ENCODE measurements at places on chromosomes 1 and 21. TPM values are rescaled to one million over a fixed set of nuclear protein-coding genes. Genes with fewer than 3 reads are reported as not detected.
A peak's percentile ranks its signal among the peaks of the same experiment; 100 is the strongest.

The C1orf21 gene
- polyA plus RNA-seq, result 109 TPM

The ZNF593 gene
- 114 TPM for polyA plus RNA-seq

The RHBDL2 gene
- polyA plus RNA-seq, result 9.6 TPM

The TFAP2E gene
- polyA plus RNA-seq, result not detected

The ZBTB18 gene
- 7.4 TPM for polyA plus RNA-seq

The HSD3B1 gene
- not detected for polyA plus RNA-seq

The PLA2G2C gene
- polyA plus RNA-seq, result 0.09 TPM

The ZNF684 gene
- polyA plus RNA-seq, result 4.9 TPM

DNA sequence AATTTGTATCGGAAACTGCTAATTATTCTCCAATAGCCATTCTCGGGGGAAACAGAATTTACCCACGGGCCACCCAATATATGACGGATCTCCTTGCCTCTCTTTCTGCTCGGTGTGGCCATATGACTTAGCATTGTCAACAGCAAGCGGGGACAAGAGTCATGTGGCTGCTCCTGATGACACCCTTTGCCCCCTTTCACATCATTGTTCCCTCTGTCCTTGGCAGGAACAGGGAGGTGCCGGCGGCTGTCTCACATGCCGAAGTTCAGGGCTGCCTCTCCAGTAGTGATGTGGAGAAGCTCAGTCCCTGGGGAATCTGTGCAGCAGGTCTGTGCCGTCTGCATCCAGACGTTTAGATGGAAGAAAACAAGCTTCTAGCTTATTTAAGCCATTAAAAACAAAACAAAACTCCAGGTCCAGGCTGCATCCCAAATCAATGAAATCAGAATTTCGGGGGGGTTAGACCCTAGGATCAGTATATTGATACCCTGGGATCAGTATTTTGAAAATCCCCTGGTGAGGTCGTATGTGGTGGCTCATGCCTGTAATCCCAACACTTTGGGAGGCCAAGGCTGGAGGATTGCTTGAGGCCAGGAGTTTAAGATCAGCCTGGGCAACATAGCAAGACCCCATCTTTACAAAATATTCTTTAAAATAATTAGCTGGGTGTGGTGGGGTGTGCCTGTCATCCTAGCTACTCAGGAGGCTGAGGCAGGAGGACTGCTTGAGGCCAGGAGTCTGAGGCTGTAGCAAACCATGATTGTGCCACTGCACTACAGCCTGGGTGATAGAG, 10.8 kb downstream of the MYOM3 start:
- no peaks in the 10 kb centered on the region for H3K36me3 ChIP-seq
- H3K27ac ChIP-seq, result no peak overlapping the region
- no peaks in the 10 kb centered on the region for H3K27me3 ChIP-seq

DNA sequence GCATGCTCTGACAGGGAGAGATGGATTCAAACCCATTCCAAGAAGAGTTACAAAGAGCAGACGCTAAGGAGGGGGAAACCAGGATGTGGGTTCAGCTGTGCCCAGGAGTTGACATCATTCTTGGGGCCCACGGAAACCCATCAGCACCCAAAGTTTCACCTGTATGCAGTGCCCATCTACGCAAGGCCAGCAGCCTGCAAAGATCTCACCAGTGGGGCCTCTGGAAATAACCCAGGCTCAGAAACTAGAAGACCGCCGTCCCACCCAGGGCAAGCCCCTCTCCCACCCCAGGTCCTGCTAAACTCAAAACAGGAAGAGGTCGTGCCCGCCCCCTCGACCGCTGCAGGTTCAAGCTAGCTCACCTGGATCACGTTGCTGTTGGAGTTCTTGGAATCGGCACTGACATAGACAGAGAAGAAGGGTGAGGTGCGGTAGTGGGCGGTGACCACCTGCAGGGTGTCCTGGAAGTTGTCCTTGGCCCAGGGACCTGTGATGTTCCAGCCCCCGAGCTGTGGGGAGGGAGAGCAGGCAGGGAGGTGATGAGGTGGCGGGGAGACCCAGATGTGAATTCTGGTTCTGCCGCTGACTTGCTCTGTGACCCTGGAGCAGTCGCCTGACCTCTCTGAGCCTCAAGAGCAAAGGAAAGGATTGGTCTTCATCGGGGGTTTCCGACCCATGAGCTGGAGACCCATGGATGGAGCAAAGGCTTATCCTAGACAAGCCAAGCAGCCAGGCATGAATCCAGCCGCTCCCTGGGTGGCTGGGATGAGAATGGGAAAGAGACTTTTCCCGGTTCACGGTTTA, 31.7 kb downstream of the ECE1 start:
- no peak overlapping the region for H3K27ac ChIP-seq
- H3K27me3 ChIP-seq, result no peaks in the 10 kb centered on the region
- no peak overlapping the region for H3K4me3 ChIP-seq
- H3K36me3 ChIP-seq, result peaks cover 74% of the 10 kb centered on the region
- H3K4me1 ChIP-seq, result peaks cover 44% of the 10 kb centered on the region

GRCh38 chr1:234692966-234693580, 83.1 kb upstream of the IRF2BP2 start:
- DNase-seq, result no peak
- no peaks in the 10 kb centered on the region for H3K4me1 ChIP-seq
- no peaks in the 10 kb centered on the region for H3K27me3 ChIP-seq
- H3K4me3 ChIP-seq, result no peak overlapping the region
- H3K27ac ChIP-seq, result no peak overlapping the region

- no peak overlapping the region for H3K4me3 ChIP-seq
- no peaks in the 10 kb centered on the region for H3K36me3 ChIP-seq
- H3K27me3 ChIP-seq, result no peaks in the 10 kb centered on the region
Observed at GRCh38 chr1:241331328-241332036, 25.5 kb downstream of the RGS7 start.

DNA sequence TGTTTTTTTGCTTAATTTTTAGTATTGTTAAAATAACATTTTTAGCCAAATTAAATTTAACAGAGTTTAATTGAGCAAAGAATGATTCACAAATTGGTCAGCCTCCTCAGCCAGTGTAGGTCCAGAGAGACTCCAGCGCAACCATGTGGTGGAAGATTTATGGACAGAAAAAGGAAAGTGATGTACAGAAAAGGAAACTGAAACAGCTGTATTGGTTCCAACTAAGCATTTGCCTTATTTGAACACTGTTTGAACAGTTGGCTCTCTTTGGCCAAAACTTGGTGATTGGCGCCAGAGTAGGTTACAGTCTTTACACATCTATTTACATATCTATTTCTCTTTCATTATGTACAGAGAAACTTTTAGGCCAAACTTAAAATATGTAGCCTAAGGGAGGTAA, 19.4 kb downstream of the RPS6KC1 start:
- no peaks in the 10 kb centered on the region for H3K36me3 ChIP-seq
- DNase-seq, result no peak
- H3K4me1 ChIP-seq, result no peaks in the 10 kb centered on the region
- no peak overlapping the region for H3K4me3 ChIP-seq
- H3K27me3 ChIP-seq, result no peaks in the 10 kb centered on the region

- DNase-seq, result peak; percentile 65
- H3K36me3 ChIP-seq, result no peaks in the 10 kb centered on the region
- H3K4me1 ChIP-seq, result peaks cover 100% of the 10 kb centered on the region
Observed at GRCh38 chr1:21921100-21921875, 15.8 kb downstream of the HSPG2 start.

DNA sequence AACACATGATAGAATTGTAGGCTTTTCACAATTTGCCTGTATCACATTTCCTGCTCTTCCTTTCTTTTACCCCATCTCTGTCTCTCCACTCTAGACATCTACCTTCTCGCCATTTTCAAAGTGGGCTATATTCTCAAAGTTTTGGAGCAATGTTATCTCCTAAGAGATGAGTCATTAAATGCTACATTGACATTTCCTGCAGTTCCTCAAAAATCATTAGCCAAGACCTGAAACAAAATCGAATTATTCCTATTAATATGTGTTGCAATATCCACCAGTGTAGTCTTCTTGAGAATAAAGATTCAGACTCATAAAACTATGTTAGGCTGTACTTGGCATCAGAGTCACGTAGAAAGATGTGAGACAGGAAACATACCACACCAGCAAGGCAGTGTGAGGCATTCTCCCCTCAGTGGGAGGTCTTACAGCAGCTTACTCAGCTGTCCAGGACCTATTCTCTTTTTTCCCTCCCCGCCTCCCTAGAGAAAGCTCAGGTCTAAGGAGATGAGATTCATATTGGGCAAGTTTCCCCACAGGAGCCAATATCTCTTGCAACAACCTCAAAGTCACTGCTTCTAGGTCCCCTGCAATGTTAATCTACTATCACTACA, 38.8 kb downstream of the FRRS1 start:
- H3K4me1 ChIP-seq, result no peaks in the 10 kb centered on the region
- no peak overlapping the region for H3K4me3 ChIP-seq
- H3K27me3 ChIP-seq, result no peaks in the 10 kb centered on the region
- no peak for DNase-seq

DNA sequence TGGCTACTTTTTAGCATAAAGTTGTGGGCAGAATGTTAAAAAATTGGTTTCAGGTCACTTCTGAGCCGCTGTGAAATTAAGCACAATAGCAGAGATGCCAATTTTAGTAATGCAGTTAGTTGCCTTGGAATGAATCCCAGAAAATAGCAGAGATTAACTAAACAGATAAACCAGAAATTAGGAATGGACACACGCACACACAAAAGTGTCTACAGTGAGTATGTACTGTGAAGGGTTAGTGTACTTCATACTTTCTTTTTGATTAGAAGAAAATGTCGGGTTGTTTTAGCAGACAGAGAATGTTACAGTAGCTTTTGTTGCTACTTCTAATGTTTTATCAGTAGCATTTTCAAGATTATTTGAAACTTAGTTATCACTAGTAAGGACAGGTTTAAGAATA, 106.7 kb downstream of the LEPR start:
- H3K4me1 ChIP-seq, result peaks cover 11% of the 10 kb centered on the region
- peak overlapping the region; percentile 1 for H3K4me3 ChIP-seq
- no peaks in the 10 kb centered on the region for H3K36me3 ChIP-seq
- H3K27me3 ChIP-seq, result peaks cover 15% of the 10 kb centered on the region

- H3K27ac ChIP-seq, result no peak overlapping the region
- no peaks in the 10 kb centered on the region for H3K27me3 ChIP-seq
- no peaks in the 10 kb centered on the region for H3K36me3 ChIP-seq
- DNase-seq, result no peak
Observed at GRCh38 chr1:76021846-76022245, 52.7 kb upstream of the ST6GALNAC3 start.

GRCh38 chr21:43864313-43864961, 586 bp upstream of the AGPAT3 start:
- peak overlapping the region; percentile 95 for H3K27ac ChIP-seq
- H3K4me3 ChIP-seq, result peak overlapping the region; percentile 96
- H3K36me3 ChIP-seq, result no peaks in the 10 kb centered on the region
- H3K4me1 ChIP-seq, result peaks cover 48% of the 10 kb centered on the region
- peak; percentile 70 for DNase-seq
- no peaks in the 10 kb centered on the region for H3K27me3 ChIP-seq

DNA sequence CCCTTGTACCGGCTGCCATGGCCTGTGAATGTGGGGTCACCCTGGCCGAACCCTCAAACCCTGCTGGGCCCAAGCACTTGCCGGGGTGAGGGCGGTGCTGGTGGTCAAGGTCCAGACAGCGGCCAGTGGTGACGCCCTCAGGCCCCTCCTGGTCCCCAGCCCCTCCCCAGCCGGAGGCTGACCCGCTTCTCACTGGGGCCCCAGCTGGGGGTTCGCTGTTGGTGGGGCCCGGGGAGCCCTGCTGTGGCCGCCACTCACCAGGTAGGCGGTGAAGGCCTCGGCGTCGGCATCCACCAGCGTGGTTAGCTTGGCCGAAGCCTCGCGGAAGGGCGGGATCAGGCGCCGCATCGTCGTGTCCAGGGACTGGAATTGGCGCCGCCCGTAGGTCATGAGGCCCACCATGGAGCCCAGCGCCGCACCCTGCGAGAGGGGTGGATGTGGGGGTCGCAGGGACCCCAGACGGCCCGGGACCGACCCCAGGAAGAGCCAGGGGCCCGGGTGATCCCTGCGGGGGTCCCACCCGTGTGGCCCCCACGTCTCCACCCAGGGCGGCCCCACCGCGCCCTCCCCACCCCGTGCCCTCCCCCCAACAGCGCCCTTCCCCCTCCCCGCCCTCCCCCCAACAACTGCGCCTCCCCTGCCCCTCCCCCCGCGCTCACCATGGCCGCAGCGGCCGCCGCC, 10.1 kb downstream of the FTCD start:
- H3K4me1 ChIP-seq, result no peaks in the 10 kb centered on the region
- no peak overlapping the region for H3K27ac ChIP-seq
- peak; percentile 66 for DNase-seq

DNA sequence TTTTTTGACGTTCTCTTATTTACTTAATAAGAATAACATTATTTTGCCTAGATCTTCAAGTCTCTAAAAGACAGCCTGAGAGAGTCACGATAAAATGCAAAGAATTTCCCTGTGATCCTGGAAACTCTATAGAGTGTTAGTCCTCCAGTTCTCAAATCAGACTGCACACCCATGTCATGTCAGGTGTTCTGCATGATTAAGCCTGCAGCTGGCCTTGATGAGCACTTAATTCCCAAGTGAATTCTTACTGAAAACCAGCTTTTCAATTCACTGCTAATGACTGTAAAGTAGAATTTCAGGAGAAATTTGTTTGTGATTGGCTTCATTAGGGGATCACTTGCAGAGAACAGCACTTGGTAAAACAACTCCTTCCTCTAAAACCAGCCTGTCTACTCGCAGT, 41.9 kb downstream of the CHML start:
- H3K27ac ChIP-seq, result no peak overlapping the region
- no peaks in the 10 kb centered on the region for H3K27me3 ChIP-seq
- H3K4me3 ChIP-seq, result no peak overlapping the region
- no peak for DNase-seq
- H3K4me1 ChIP-seq, result no peaks in the 10 kb centered on the region

DNA sequence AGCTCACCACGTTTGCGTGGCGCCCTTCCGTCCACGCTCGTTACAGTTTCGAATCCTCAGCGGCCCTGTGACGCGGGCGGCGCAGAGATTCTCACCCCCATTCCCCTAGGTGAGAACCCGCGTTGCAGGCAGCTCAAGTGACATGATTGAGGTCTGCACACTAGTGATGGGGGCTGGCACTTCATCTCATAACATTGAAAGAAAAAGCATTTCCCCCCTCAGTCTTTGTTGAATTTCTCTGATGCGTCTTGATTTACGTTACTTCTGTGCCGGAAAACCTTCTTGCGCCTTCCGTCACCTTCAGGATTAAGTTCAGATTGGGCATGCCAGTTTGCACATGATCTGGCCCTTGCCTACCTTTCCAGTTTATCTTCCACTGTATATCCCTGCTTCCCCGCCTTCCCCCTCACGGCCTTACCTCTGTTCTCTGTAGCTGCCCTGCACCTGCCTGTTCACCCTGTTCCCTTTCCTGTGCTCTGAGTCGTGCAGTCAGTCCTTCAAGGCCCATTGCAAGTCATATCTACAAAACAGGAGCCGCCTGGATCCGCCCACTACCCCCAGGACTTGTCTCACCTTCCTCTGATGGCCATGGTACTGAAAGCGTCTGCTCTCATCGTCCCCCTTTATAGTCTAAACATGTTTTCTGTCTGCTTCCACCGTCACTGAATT, 1.1 kb downstream of the CTPS1 start:
- peak overlapping the region; percentile 98 for H3K27ac ChIP-seq
- DNase-seq, result no peak
- no peaks in the 10 kb centered on the region for H3K36me3 ChIP-seq

GRCh38 chr1:33220676-33221384, 35.5 kb upstream of the ZNF362 start:
- H3K36me3 ChIP-seq, result no peaks in the 10 kb centered on the region
- no peaks in the 10 kb centered on the region for H3K4me1 ChIP-seq
- no peak overlapping the region for H3K27ac ChIP-seq
- no peaks in the 10 kb centered on the region for H3K27me3 ChIP-seq

GRCh38 chr1:82441402-82441801, 640.7 kb downstream of the ADGRL2 start:
- DNase-seq, result no peak
- no peaks in the 10 kb centered on the region for H3K36me3 ChIP-seq
- H3K4me3 ChIP-seq, result no peak overlapping the region
- no peak overlapping the region for H3K27ac ChIP-seq

- H3K4me3 ChIP-seq, result no peak overlapping the region
- H3K27me3 ChIP-seq, result no peaks in the 10 kb centered on the region
- no peaks in the 10 kb centered on the region for H3K4me1 ChIP-seq
- DNase-seq, result no peak
- H3K36me3 ChIP-seq, result peaks cover 4% of the 10 kb centered on the region
Observed at GRCh38 chr1:212902054-212902453, 44.0 kb downstream of the FLVCR1 start.

All from sigmoid colon (tissue), 7 donors.